Epithelial cell of esophagus (primary cell): ENCODE measurements at places on chromosomes 5 and 9.
A peak's percentile ranks its signal among the peaks of the same experiment; 100 is the strongest.

DNA sequence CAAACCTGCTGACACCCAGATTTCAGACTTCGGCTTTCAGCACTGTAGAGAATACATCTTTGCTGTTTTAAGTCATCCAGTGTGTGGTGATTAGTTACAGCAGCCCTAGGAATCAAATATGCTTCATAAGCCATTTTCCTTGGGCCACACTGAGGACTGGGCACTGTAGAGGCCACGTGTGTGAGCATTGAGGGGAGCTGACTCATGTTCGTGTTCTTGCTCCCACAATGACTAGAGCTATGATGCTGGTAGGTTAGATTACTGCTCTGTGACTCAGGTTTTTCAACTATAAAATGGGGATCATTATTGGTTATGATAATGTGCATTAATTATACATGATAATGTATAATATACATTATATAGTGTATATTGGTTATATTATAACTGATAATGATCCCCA lies 96.5 kb upstream of the PALM2AKAP2 start:
- DNase-seq = peak; percentile 44

DNA sequence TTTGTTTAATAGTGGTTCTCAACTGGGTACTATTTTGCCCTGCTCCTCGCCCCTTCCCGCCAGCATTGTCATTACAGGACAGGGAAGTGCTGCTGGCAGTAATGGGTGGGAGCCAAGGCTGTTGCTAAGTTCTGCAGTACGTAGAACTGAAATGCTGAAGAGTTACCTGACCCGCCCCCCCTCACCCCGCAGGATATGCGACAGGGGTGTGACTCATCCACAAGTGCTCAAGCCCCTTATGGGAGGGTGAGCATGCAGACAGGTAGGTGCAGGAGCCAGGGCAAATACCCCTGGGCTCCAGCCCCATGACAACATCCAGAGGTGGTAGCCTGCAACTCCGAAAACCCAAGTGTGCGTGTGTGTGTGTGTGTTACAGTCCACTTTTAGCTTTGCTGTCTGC lies 35.7 kb downstream of the LRRC70 start:
- peak; percentile 5 for DNase-seq

GRCh38 chr9:68805890-68806517 lies 101.0 kb downstream of the PIP5K1B start:
- no peak for DNase-seq

DNA sequence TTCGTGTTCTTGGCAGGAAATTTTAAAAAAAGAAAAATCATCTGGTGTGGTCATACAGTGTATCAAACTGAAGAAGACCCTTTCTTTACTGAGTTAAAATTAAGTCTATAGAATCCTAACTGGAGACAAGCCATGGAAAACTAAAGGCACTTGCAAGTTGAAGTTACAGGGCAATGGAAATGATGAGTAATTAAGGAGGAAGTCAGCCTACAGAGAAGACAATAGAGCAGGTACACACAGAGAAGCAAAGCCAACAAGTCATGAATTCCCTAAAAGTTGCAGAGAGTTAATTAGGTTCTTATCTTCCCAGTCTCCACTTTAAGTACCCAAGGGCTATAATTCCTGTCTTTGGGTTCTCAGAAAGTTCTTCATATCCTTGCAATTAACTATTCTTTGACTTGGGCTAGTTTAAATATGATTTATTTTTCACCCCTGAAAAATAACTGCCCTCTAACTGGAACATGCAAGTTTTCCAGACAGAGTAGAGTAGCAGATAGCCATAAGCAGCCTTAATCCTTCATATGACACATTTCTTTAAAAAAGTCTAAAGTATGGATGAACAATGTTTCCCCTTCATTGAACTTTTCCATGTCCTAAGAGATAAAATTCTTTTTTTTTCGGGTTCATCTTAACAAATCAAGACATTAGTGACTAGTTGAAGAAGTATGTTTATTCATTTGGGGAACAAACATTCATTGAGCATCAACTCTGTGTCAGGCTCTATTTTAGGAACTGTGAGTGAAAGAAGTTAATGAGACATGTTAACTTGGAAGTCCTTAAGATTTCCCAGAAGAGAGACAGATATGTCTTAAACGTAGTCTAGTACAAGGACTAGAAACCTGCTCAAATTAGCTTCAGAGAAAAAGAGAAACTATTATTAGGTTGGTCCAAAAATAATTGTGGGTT lies 5.2 kb upstream of the ITGA2 start:
- peak; percentile 71 for DNase-seq

DNA sequence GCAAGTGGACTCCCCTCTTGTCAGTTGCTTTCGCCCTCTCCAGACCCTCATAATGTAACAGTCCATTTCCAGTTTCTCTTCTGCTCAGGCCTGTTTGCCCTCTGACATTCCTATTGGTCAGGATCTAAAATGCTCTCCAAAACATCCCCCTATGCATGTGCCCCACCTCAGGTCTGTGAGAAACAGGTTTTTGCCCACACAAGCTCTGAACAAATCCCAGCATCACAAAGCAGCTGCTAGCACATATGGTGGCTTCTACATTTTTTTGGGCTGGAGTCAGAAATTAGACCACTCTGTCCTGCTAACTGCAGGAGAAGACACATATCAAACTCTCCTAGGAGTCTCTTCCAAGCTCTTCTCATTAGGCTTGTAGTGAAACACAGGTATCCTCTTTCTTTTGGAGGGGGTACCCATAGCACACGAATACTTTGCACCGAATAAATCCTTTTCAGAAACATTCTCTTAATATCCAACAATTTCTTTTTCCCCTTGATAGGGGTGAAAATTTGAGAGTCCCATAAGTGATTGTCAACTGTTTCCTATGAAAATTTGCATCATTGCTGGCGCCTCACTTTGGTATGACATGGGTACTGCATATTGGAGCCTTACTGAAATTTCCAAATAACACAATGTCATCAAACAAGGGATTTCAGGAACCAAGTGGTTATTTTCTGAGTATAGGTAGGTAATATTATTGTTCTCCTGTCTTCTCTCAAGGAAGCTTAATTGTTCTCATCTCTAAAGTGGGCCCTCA lies 19.3 kb upstream of the HSPA9 start:
- peak; percentile 27 for DNase-seq

DNA sequence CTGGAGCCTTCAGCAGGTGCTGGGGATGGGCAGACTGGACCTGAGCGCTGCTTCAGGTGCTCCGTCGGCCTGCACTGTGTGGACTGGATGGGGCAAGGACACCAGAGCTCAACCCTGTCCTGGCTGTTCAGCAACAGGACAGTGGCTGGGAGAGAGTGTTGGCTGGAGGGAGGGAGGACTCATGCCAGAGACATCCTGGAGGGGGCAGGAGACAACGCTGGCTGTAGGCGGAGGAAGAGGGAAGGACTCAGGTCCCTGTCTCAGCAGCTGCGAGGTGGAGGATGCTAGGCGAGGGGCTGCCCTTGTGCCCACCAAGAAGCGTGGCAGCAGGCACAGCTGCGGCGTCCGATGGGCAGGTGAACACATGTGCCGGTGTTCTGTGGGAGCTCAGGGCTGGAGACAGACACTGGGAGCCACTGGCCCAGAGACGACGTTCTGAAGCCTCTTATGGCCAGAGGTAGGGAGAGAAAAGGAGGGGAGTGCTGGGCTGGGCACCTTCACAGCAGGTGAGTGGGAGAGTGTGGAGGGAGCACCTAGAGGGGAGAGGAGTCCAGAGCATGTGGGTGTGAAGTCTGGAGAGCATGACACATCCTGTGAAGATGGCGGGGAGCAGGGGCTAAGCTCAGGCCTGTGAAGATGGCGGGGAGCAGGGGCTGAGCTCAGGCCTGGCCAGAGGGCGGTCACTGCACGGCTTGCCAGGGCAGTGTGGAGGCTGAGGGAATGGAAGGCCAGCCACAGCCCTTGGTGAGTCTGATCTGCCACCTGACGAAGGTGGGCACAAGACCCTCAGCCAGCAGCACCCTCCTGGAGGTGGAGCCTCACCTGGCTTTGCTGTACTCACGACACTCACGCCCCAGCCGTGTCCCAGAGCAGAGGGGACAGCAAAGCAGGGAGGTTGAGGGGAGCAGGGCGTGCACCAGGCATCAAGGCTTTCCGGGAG lies 79.1 kb upstream of the FCN1 start:
- DNase-seq = no peak

DNA sequence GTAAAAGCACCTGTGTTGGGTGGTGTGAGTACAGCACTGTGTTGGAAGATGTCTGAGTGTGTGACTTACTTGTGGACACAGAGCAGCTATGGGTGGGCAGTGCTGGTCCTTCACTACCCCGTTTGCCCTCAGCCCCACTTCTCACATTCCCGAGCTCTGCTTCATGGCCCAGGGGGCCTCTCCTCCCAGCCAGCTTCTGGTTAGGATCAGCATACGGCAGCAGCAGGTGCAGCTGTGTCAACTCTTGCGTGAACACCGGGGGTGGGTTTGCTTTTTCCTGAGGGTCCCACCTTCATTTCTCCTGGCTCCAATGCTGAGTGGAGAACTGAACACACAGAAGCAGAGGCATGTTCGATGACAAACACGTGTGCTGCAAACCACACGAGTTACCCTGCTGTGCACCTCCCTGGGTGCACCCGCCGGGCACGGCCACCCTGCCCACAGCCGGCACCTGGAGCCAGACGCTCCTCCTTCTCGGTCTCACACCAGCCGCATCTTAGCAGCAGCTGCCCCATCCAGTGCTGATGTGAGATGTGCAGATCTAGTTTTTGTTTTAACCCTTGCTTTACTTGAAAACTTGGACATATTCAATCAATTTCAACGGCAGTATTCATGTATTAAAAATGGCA lies 14.9 kb upstream of the SLC6A3 start:
- no peak for DNase-seq

- DNase-seq = no peak
Observed at GRCh38 chr9:37916471-37917312, 12.8 kb upstream of the SLC25A51 start.

DNA sequence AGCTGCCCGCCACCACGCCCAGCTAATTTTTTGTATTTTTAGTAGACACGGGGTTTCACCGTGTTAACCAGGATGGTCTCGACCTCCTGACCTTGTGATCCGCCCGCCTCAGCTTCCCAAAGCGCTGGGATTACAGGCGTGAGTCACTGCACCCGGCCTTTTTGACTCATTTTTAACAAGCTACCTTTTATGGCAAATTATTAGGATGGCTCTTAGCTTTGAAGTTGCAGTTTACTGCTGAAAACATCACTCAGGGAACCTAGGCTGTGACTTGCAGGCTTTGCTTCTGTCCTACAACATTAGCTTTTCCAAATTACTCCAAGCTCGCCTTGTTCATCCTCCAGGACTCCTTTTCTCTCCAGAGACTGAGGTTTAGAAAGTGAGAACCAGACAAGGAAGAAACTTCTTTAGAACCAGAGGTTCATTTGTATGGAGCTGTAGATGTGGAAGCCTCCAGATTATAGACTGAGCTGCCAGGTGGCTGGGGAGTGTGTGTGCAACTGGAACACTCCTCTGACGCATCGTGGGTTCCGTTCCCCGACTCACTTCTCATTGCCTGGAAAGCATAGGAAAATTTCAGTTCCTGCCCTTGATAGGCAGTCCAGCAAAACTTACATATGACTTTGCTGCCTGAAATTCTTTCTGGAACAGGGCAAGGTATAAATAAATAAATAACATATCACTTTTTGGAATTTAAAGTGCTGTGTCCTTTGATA lies 23.8 kb upstream of the SPTAN1 start:
- no peak for DNase-seq

- DNase-seq = peak; percentile 85
Observed at GRCh38 chr5:73515232-73515631, 17.0 kb downstream of the BTF3 start.

DNA sequence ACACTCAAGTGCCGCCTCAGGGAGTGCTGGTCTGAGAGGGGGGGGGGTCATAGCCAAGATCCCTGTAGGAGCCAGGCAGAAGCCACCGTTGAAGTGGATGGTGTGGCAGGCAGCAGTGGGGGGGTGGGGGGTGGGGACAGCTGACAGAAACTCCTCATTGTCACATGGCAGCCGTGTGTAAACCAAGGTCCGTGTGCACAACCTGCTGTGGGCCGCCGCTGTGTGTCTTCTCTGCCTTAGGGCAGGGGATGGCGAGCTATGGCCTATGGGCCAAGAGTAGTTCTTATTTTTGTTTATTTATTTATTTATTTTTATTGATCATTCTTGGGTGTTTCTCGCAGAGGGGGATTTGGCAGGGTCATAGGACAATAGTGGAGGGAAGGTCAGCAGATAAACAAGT lies 13.4 kb downstream of the SQSTM1 start:
- DNase-seq = no peak

GRCh38 chr5:126544087-126544740 lies 50.8 kb downstream of the ALDH7A1 start:
- peak; percentile 58 for DNase-seq

GRCh38 chr5:178120607-178121357 lies 7.5 kb downstream of the N4BP3 start:
- peak; percentile 75 for DNase-seq

GRCh38 chr5:172046593-172046992 lies 40.2 kb upstream of the FBXW11 start:
- DNase-seq = no peak

GRCh38 chr5:67085616-67086015 lies 111.0 kb downstream of the CD180 start:
- peak; percentile 45 for DNase-seq

DNA sequence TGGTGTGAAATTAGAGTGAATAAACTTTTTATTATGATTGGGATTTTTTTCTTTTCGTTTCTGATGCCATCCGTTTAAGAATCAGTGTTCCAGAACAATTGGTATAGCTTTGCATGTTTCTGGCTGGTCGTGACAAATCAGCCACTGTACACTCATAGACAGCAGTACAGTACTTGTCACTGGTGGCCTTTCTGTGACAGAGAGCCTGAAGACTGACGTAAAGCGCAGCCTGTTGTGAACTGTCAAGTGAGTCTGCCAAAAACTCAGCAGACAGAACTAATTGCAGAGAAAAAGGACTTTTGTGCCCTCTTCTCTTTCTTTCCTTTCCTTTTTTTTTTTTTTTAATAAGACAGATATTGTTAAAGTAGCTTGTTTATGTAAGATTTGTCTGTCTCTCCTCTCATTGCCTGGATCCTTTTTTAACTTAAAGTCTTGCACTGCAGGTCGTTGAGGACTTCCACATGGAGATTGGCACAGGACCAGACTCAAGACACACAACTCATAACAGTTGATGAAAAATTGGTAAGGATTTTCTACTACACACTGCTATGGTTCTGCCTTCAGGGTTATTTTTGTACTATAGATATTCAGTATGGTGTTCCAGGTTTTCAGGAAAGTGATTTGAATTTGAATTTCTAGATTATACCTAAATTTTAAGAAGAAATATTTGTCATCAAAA lies 42.7 kb downstream of the NDUFS4 start:
- peak; percentile 48 for DNase-seq

DNA sequence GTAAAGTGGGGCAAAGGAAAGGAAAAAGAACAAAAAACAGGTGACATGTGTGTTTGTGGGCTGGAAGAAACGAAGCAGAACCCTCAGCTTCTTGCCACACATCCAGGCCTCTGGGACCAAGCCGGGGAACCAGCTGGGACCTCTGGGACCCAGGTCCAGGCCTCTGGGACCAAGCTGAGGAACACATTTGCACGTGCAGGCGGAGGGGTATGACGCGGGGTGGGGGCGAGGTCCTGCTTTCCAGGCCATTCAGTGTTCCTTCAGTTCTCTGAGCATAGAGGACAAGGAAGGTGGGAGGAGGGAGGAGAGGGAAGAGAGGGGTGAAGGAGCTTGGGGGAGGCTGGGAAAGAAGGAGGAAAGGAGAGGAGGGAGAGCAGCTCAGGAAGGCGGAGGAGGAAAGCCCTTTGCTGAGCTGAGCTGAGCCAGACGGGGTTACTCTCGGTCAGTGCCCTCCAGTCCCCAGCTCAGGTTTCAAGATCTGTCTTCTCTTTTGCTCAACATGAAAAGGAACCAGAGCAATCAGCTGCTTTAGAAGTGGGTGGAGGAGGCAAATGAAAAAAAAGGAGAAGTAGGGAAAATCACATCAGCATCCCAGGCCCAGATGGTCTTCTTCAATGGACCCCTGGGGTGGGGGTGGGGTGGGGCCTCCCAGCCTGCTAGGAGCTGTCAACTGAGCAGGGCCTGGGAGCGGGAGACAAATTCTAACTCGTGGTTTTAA lies 59.1 kb downstream of the ABCA1 start:
- DNase-seq = peak; percentile 68
